ENCODE measurements at places on chromosomes 7 and 10. TPM values are rescaled to one million over a fixed set of nuclear protein-coding genes. Genes with fewer than 3 reads are reported as not detected.

- no peak for DNase-seq
Measured at GRCh38 chr10:73655990-73656298, at the start of gene SYNPO2L. Gene SYNPO2L (minus strand): TSS chr10:73656029. CDS start chr10:73655922, 107 bp downstream.

- DNase-seq, result no peak
Measured at GRCh38 chr10:62413652-62414051, 39.5 kb downstream of the ZNF365 start.

- no peak for DNase-seq
Measured at GRCh38 chr10:79243181-79244067, 103.8 kb upstream of the PPIF start.

The DPYSL4 gene
- total RNA-seq, result 0.21 TPM

DNA sequence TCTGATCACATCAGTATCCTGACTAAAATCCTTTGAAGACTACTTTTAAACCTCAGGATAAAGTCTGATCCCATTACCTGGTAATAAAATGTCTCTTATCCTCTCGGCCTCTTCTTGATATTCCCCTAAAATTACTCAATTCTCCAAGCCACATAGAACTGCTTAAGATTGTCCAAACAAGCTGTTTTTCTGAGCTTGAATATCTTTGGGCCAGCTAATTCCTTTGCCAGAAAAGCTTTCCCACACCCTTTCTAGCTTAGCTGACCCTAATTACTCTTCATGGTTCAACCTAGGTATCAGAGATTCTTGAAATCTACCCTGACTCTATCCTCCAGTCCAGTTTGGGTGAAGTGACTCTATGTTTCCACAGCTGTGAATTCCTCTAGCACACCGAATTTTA lies 328.6 kb downstream of the CRPPA start:
- no peak for DNase-seq

The AEBP1 gene
- total RNA-seq, result not detected

The BMPER gene
- not detected for total RNA-seq

DNA sequence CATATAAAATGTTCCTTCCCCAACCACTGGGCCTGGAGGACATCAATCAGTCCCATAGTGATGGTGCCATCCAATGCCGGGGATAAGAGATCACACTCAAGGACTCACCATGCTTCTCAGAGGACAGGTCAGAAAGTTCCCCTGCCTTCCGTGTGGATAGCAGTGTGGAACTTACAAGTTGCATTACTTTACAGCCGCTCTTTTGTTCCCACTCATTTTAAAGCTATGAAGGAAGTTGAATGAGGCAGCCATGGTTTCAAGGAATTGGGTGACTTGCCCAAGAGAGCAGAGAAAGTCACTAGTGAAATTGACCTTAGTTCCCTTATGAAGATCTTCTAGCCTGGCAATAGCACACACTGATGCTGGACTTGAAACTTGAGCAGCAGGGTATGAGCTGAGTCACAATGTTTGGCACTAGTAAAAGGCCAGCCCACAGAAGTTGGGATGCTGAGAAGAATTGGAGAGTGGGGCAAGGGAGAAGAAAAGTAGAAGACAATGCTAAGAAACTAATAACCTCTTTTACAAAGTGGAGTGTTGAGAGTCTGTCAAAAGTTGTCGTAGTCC lies 78.7 kb downstream of the CXCL12 start:
- peak; percentile 56 for DNase-seq

The GIMAP8 gene
- not detected for total RNA-seq

- DNase-seq, result no peak
Measured at GRCh38 chr10:50382576-50383023, 131.3 kb upstream of the ASAH2 start.
